ENCODE measurements at places on chromosomes 7 and 10.

GRCh38 chr10:124536496-124537050, 75.0 kb downstream of the LHPP start:
- no peak for DNase-seq

GRCh38 chr7:131546583-131547141, 9.8 kb downstream of the PODXL start:
- DNase-seq = no peak

GRCh38 chr10:7787150-7787856, 490 bp downstream of the KIN start:
- no peak for DNase-seq

- no peak for DNase-seq
Observed at GRCh38 chr7:17732083-17732482, 208.2 kb downstream of the SNX13 start.

DNA sequence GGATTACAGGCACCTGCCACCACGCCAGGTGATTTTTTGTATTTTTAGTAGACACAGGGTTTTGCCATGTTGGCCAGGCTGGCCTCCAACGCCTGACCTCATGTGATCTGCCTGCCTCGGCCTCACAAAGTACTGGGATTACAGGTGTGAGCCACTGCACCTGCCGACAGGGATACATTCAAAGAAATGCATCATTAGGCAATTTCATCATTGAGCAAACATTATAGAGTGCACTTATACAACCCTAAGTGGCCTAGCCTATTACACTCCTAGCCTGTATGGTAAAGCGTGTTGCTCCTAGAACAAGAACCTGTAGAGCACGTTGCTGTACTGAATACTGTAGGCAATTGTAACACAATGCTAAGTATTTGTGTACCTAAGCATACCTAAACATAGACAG, 350.3 kb downstream of the GALNT17 start:
- DNase-seq = no peak

GRCh38 chr7:34155220-34155908, 250.0 kb downstream of the BMPER start:
- DNase-seq = no peak

- DNase-seq = no peak
Observed at GRCh38 chr7:31796375-31796774, 109.4 kb downstream of the PPP1R17 start.

DNA sequence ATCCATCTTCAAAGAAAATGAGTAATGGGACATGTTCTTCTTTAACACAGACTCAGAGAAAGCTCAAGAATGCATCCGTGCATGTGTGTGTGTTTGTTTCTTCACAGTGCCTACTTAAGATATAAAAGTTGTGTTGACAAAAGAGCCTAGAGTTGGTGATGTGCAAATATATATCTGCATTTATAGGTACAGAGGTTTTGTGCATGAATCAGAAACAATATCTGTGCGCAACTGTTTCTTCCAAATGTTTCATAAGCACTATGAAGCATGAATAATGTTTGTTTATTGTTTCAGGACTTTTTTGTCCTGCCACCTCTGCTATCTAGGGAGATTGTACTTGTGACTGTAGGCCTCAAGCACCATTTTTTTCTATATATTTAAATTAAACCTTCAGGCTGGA, 229.7 kb downstream of the CSTF2T start:
- DNase-seq = no peak

GRCh38 chr10:34088208-34088794, 726.8 kb downstream of the PARD3 start:
- no peak for DNase-seq

- peak; percentile 65 for DNase-seq
Observed at GRCh38 chr10:128463991-128464760, 338.0 kb upstream of the MKI67 start.

DNA sequence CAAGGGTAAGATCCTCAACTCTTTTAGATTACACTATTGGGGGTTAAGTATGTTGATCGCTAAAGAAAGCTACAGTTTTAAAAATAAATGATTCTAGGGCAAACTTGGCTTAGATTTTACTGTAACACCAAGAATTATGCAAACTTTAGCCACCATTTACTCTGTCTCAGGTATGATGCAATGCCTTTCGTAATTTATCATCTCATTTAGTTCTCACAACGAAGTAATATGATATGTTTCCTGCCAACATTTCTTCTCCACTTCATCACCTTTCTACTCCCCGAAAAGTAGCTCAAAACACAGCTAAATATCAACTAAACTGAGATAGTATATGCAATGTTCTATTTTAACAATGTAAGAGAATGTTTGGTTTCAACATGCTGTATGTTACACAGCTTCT, 21.1 kb downstream of the FAM133B start:
- DNase-seq = no peak

GRCh38 chr10:102713539-102713813, 721 bp downstream of the ARL3 start:
- DNase-seq = no peak

- no peak for DNase-seq
Observed at GRCh38 chr10:58587676-58588075, 75.0 kb downstream of the BICC1 start.

- DNase-seq = no peak
Observed at GRCh38 chr7:39753823-39754325, 130.5 kb downstream of the RALA start.

- DNase-seq = no peak
Observed at GRCh38 chr10:120969219-120969645, 118.1 kb downstream of the WDR11 start.

DNA sequence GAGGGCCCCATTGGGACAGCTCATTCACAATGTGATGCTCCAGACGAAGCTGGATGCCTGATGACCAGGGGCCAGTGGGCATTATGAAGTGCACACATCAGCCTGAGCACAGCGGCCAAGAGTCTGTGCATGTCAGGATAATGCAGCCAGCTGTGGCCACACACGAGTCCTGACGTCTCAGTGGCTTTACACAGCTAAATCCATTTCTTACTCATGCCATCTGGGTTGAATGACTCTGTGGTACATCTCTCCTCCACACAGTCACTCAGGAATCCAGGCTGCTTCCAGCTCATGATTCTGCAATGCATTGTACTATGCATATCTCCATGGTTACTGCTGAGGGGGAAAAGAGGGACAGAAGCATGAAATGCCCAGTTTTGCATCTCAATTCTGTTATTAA, 123.6 kb downstream of the PRLHR start:
- DNase-seq = no peak

GRCh38 chr10:126702181-126702580, 31.7 kb upstream of the C10orf90 start:
- no peak for DNase-seq

Data from NCI-H1417 (cell line).